ENCODE measurements at places on chromosomes 6 and 20.

DNA sequence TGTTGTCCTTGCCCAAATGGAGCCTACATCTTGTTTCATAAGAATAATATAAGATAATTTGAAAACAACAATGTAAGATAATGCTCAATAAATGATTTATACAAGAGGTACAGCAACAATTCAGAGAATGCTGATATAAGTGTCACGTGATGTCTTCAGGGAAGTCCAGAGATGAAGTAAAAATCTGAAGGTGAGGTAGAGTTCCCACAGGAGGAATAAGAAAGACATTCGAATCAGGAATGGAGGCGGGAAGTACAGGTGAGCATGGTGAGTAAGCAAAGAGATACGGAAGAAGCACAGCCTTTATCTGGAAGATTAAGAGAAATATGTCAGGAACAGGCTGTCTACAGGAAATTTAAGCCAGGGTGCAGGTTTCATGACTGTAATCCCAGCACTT lies 165.9 kb upstream of the MARCKS start:
- no peak for DNase-seq

DNA sequence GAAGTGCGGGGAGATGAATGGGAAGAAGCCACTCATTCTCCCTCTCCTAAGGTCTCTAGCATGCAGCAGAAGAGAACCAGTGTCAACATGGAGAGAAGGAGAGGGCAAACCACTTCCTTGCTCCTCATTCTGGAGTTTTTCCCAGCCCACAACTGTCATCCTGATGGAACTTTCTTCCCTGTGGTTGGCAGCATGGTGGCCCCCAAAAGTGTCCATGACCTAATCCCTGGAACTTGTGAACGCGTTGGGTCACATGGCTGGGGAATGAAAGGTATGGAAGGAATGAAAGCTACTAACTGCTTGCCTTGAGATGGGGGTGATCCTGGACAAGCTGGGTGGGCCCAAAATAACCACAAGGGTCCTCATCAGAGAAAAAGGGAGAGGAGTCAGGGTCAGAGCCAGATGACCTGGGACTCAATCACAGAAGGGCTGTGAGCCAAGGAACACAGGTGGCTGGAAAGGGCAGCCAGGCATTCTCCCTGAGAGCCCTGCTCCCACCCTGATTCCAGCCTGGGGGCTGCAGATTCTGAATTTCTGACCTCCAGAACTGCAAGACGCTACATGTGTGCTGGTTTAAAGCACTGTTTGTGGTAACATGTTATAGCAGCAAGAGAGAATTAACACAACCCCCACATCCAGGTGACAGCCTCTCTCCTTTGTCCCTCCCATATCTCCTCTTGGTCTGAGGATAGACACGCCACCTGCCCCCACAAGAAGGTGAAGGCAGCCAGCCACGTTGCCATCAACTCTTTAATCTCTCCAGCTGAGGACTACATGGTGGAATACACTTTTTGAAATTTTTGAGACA lies 63.2 kb downstream of the PYGB start:
- peak; percentile 87 for DNase-seq

GRCh38 chr6:129632172-129632613 lies 77.8 kb downstream of the ARHGAP18 start:
- no peak for DNase-seq

DNA sequence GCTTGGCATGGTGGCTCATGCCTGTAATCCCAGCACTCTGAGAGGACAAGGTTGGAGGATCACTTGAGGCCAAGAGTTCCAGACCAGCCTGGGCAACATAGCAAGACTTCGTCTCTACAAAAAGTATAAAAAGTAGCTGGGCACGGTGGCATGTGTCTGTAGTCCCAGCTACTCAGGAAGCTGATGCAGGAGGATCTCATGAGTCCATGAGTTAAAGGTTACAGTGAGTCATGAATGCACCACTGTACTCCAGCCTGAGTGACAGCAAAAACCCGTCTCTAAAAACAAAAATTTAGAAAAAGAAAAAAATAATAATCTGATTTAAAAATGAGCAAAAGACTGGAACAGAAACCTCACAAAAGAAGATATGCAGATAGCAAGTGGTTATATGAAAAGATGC lies 279.7 kb downstream of the RNGTT start:
- DNase-seq = no peak

DNA sequence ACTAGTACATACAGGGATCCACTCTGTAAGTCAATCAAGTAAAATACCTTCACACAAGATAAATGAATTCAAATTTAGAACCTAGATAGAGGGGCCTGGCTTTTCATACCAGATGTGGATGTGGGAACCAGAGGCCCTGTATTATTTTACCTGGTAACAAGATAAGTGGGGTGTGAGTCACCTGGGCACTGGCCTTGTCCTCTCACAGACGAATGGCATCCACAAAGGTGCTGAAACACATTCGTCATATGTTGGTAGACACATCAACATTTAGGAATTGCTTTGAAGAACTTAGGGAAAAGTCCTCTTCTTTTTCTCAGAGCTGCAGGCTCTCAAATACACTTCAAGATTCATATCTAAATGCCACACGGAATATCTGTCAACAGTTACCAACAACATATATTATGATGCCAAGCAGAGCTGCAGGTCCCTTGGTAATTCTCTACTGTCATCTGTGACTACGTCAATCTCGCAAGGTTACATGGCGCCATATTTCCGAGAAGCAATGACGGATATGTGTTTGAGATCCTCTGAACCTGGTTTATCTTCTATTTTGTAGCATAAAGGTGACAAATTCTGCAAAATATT lies 618.6 kb downstream of the EPM2A start:
- DNase-seq = no peak

GRCh38 chr20:41213150-41213820 lies 75.9 kb downstream of the PLCG1 start:
- no peak for DNase-seq

DNA sequence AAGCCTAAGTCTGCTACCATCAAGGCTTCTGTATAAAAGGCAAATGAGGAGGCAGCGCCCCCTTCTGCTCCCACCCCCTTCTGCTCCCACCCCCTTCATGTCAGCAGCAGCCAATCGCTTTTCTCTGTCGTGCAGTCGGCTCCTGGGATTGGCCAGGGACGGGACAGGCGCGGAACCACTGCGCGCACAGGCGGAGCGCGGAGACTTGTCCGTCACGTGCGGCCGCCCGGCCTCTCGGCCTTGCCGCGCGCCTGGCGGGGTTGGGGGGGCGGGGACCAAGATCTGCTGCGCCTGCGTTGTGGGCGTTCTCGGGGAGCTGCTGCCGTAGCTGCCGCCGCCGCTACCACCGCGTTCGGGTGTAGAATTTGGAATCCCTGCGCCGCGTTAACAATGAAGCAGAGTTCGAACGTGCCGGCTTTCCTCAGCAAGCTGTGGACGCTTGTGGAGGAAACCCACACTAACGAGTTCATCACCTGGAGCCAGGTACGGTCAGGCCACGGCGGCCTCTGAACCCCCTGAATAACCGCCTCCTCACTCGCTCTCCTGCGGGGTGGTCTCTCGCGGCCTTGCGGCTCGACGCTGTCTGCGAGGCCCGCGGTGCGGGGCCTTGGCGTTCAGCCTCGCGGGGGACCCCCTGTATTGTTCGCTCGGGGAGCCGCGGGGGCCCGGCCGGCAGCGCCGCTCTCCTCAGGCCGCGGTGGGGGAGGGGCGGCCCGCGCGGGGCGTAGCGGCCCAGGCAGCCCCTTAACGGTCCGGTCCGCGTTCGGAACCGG lies at the start of gene HSF2:
HSF2 (plus strand) TSS at position 305 of the 773 bp plus-strand sequence; CDS start at position 391, 86 bp downstream.
- peak; percentile 92 for DNase-seq

DNA sequence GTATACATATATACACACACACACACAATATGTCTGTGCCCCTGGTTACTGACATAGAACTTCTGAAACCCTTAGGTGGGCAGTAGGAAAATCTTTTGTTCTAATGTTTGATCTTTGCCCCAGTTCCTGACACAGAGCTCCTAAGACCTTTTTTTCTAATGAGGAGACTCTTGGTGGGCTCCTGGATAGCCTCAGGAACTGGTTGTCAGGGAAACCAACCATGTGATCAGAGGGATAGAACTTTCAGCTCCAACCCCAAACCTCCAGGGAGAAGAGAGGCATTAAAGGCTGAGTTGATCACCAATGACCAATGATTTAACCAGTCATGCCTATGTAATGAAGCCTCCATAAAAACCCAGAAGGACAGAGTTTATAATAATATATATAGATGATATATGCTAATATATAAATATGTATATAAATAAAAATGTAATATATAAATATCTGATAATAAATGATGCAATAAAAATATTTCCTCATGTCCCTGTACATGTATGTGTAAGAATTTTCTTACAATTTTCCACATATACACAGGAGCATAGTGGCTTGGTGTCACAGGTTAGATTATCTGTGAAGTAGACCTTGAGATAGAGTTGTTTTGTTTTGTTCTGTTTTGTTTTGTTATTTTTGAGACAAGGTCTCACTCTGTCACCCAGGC lies 93.3 kb downstream of the GPX5 start:
- DNase-seq = no peak

All from GM04503 (cell line).